ENCODE measurements at places on chromosomes 7 and 10.

- no peak for DNase-seq
Measured at GRCh38 chr10:98332623-98333269, 64.8 kb upstream of the LOXL4 start.

DNA sequence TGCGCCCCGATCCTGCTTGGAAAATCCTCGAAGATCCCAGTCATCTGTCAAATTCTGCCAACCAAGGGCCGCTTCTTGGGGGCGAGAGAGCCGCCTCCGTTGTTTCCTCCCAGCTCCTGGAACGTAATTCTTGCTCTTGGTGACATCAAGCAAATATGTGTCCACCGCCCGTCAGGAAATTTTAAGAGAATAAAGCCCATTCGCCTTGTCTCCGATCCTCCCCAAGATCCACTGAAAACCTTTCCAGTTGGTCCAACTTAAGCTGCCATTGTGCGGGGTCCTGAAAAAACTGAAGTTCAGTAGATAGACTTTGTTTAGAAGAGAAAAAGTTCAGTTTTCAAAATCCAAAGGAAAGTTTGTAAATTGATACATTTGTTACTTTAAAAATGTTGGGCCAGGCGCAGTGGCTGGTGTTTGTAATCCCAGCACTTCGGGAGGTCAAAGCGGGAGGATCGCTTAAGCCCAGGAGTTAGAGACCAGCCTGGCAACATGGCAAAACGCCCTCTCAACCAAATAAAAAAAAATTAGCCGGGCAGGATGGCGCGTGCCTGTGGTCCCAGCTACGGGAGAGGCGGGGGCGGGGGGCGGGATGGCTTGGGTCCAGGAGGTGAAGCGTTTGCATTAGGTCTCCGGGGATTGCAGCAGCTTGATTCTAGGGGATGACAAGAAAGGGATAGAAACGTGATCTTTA is 1.0 kb upstream of the ZNF800 start:
- DNase-seq, result peak; percentile 32

GRCh38 chr7:98921608-98922372 is 43.5 kb downstream of the TRRAP start:
- no peak for DNase-seq

- DNase-seq, result no peak
Measured at GRCh38 chr10:123808906-123809305, 82.7 kb downstream of the CPXM2 start.

DNA sequence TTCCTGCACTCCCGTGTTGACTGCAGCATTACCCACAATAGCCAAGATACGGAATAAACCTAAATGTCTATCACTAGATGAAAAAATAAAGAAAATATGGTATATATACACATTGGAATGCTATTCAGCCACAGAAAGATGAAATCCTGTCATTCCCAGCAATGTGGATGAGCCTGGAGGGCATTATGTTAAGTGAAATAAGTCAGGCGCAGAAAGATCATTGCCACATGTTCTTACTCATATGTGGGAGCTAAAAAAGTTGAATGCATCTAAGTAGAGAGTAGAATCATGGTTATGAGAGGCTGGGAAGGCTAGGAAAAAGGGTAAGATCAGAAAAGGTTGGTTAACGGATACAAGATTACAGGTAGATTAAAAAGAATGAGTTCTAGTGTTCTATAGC is 219.1 kb upstream of the MKI67 start:
- DNase-seq, result no peak

GRCh38 chr10:43401627-43402026 is 7.4 kb downstream of the HNRNPF start:
- no peak for DNase-seq

DNA sequence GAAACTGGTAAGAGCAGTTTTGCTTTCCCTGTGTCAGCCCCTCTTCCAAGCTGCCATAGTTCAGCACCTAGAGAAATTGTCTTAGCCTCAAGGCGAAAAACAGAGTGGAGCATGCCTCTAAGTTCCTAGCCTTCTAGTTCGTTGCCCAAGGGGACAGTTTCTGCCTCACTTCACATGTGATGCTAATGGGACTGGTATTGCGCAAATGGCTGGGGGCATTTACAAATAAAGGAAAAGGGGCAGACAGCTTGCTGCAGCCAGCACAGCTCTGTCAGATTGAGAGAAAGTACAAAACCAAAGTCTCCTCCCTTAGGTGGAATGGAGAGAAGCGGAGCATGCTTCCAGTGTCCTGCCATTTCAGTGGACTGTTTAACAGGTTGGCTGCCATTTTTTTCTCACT is 567.7 kb downstream of the ETV1 start:
- DNase-seq, result no peak

GRCh38 chr10:52420656-52421055 is 106.6 kb downstream of the DKK1 start:
- no peak for DNase-seq

DNA sequence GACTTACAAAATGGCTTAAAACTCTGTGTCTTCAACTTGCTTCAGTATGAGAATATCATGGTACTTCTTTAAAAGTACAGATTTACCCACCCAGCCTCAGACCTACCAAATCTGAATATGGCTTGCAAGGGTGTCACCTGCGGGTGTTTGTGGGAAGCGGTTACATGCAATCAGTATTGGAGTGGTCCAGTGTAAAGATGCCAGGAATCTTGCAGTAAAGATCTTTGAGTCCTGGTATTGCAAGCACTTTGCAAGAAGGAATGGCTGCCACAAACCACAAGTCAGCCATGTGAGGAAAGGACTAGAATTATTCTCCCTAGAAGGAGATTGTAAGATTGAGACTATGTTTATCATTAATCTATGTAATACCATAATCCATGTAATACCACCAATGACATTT is 115.1 kb downstream of the PON1 start:
- DNase-seq, result no peak

GRCh38 chr10:113085776-113086175 is 135.7 kb downstream of the TCF7L2 start:
- DNase-seq, result no peak

DNA sequence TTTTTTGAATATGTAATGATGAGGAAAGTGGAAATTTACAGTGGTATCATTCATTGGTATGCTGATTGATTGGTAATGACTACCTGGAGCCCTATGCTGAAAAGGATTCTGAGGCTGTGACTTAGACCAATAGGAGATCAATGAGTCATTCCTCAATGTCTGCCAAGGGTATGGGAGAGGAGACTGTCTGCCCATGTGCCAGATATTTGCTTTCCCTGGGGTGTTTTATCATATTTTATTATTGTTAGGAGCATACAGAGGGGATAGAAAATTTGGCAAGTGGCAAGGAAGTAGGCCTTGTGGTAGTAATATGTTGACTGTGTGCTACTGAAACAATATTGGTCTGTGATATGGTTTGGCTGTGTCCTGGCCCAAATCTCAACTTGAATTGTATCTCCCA is 54.8 kb downstream of the ASAH2B start:
- no peak for DNase-seq

GRCh38 chr7:129887865-129888264 is 64.9 kb downstream of the UBE2H start:
- no peak for DNase-seq

GRCh38 chr10:60549686-60550085 is 160.0 kb upstream of the ANK3 start:
- DNase-seq, result no peak

DNA sequence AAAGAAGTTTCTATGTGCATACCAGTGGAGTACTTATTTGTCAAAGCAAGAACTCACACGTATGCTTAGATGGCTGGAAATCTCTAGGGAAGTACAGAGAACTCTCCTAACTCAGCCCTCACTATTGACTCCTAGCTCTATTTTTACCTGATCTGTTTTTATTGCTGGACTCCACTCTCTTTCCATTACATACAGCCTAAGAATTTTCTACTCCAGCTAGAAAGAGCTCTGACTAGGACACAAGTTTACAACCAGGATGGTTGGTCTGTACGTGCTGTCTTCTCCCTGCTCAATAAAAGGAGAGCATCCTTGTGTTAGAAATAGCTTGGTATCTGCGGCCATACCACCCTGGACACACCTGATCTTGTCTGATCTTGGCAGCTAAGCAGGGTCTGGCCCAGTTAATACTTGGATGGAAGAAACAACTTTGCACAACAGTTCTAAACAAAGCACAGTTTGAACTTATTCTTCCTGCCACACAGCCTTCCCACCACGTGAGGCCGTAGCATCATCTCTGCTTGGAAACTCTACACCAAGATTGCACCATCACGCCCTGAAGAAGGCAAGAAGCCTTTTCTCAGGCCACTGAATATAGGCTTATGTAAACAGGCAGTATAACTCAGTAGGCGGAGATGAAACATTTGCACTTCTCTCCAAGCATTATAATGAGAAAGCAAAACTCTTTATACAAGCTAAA is 50.7 kb downstream of the KCNMA1 start:
- no peak for DNase-seq

- no peak for DNase-seq
Measured at GRCh38 chr10:4684434-4684833, 141.6 kb upstream of the AKR1E2 start.

DNA sequence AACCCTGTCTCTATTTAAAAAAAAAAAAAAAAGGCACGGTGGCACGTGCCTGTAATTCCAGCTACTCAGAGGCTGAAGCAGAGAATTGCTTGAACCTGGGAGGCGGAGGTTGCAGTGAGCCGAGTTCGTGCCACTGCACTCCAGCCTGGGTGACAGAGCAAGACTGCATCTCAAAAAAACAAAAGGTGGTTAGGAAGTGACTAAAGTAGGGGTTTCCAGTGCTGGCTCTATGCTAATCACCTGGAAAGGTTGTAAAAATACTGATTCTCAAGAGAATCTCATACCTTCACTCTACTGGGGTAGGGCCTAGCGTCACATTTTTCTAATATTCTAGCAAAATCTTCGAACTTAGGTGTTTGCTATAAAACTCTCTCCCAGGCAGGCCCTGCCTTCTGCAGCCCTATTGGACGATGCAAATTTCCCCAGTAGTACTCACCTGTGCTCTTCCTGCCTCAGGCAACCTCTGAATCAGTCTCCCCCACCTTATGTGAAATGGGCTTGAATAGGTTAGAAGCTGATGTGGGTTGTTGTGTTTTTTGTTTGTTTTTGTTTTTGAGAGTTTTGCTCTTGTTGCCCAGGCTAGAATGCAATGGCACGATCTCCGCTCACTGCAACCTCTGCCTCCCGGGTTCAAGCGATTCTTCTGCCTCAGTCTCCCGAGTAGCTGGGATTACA is 3.5 kb downstream of the ZP3 start:
- no peak for DNase-seq

GRCh38 chr10:5470062-5470751 is 29.2 kb downstream of the CALML5 start:
- DNase-seq, result no peak

GRCh38 chr10:49791100-49791499 is 29.0 kb upstream of the OGDHL start:
- no peak for DNase-seq

DNA sequence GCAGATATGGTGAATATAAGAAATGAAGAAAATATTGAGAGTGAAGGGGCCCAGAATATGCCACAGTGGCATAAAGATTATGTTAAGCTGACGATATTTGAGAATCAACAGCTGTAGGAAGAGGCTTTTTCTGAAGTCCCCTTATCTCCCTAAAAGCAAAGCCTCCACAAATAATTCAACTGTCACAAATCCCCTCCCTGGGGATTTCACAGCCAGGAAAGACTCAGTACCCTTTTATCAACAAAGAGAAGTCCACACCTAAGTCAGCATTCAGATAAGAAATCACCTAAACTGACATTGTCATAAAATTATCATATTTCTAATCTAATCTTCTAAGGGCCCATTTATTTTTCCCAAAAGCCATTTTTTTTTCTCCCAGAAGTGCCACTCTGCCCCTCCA is 284.9 kb upstream of the VWC2 start:
- DNase-seq, result no peak

- DNase-seq, result no peak
Measured at GRCh38 chr10:119769886-119770285, 44.0 kb downstream of the INPP5F start.

DNA sequence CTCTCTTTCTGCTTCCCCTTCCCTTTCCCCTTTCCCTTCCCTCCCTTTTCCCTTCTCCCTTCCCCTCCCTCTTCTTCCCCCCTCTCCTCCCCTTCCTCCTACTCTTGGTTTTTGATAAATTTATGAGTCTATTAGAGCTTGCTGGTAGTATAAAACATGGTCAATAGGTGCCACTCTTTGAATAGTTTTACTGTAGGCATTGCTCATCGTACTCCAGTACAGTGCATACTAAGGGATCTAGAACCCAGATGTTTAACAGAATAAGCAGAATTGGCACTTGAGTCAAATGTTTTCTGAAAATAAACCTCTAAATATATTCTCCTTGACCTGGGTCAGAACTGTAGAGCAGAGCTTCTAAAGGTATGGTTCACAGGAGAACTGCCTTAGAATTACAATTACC is 126.7 kb downstream of the SORCS3 start:
- DNase-seq, result no peak

GRCh38 chr10:114852197-114852596 is 30.6 kb downstream of the FHIP2A start:
- DNase-seq, result no peak

GRCh38 chr7:77548206-77548605 is 11.1 kb downstream of the PTPN12 start:
- no peak for DNase-seq

DNA sequence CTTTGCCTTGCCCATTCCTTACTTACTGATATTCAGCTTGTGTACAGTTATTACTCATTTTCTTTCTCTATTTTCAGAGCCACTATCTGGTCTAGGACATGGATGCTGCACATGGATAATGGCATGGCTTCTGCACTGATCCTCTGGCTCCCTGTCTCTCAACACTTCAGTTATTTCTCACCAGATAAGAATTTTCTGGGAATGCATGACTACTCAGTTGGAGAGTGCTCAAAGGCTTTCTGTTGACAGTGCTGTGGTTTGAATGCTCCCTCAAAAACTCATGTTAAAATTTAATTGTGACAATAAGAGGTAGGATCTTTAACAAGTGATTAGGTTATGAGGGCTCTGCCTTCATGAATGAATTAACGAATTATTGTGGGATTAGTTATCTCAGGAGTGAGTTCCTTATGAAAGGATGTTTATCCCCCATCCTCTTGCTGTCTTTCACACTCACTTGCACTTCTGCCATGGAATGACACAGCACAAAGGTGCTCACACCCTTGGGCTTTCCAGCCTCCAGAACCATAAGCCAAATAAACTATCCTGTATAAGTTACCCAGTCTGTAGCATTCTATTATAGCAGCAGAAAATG is 16.1 kb upstream of the PIK3CG start:
- no peak for DNase-seq

GRCh38 chr7:31129067-31129466 is 77.0 kb downstream of the ADCYAP1R1 start:
- DNase-seq, result no peak

DNA sequence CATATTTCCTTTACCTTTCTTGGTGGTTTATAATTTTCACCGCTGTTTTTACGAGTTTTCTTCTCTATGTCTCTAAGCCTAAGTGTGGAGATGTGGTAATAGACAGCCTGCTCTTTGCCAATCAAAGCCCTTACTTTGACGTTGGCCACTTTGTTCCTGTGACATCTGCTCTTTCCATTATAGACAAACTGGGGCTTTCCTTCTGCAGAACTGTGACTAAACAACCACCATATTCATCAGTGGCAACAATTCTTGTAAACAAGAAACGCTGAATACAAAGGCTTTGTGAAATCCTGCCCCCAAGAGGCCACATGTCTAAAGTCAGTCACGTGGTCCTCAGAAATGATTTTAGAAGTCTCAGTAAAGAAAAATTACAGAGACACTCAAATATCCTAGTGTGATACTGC is 59.6 kb upstream of the CAPZA2 start:
- peak; percentile 29 for DNase-seq

Data from NCI-H446 (cell line).